ENCODE measurements at places on chromosomes 12 and 14.

GRCh38 chr12:32135967-32136366 is 29.3 kb downstream of the BICD1 start:
- no peak for DNase-seq

DNA sequence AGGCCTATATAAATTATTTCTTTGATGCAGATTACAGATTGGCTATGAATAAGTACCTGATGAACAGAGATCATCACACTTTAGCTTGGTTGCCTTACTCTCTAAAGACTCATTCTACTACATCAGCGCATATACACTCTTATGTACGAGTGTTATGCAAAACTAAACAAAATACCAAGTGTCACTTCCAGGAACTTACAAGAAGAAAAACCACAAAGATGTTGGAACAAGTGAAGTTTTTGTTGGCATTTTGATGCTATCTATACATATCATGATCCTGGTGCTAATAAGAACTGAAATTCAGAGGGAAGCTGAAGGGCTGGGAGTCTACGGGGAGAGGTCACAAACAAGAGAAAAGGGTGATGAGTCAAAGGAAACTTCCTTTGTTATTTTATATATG is 47.9 kb upstream of the CERS5 start:
- DNase-seq, result no peak

GRCh38 chr12:92953747-92954146 is 24.7 kb upstream of the EEA1 start:
- no peak for DNase-seq

DNA sequence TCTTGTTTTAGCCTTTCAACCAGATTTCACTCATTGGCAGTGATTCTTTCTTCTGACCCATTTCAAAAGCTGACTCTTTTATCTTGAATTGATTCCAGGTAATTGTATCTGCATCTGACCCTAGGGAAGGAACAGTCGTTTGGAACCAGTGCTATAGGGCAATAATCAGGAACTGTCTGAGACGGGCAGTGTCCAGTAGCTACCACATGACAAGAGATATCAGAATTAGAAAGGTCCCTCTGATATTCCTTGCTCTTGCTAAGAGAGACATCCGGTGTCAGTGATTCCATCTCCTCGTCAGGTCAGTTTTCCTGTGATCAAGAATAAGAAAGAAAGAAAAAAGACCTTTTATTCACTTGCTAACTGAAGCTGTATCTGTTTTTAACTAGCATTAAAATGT is 47.8 kb upstream of the PDE3A start:
- DNase-seq, result no peak

DNA sequence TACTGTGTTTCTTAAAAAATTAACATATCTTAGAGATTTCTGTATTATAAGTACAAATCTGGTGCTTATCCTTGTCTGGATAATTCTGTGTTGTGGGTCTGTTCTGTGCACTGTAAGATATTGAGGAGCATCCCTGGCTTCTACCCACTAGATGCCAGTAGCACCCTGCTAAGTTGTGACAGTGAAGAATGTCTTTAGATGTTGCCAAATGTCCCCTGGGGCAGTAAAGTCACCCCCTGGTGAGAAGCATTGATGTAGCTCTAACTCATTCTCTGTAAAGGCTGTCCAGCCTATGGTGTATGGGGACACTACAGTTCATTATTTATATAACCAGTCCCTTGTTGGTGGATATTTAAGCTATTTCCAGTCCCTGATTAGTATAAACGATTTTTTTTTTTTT is 31.4 kb downstream of the MAP1LC3B2 start:
- DNase-seq, result no peak

- DNase-seq, result no peak
These were observed 331 bp downstream of the NCKAP1L start for GRCh38 chr12:54497883-54498282.

DNA sequence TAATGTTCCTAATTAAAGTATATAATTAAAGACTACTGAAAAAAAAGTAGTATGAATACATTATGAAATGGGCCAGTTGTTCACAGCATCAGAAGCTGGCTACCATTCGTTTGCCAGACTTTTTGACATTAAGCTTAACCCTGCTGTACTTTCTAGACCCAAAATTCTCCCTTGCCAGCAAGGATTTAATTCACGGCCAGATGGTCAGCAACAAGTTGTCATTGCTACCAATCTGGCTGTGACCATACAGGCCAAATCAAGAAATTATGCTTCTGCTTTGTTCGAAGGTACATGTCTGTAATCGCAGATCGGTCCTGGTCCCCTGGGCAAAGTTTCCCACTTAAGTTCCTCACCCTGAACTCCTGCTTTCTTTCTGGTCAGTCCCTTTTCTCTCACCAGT is 217.7 kb upstream of the ATXN7L3B start:
- no peak for DNase-seq

DNA sequence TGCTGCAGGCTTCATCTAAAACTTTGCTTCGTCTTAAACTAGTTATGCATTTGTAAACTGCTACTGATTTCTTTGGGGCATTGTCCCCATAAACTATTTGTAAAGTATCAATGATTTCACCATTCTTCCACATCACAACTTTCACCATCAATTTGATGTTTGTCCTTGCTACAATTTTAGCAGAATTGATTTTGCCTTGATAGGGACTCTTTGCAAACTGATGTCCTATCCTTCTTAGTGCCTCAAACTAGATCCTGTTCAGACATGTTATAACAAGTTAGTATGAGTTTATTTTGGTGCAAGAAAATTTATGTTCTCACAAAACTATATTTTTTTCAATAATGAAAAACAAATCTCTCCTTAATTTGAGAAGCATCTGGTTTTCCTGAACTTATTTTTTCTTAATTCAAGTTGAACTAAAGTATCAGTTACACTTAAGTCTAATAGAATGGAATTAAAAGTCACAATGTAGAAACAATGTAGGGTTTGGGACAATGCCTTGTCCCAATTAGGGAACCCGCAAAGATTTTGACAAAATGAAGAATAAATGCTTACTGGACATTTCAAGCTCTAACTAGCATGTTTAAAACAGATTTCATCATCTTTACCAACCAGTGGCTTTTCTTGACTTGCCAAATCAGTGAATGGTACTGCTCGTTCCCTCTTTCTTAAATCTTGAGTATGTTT is 10.1 kb upstream of the ARID4A start:
- no peak for DNase-seq

DNA sequence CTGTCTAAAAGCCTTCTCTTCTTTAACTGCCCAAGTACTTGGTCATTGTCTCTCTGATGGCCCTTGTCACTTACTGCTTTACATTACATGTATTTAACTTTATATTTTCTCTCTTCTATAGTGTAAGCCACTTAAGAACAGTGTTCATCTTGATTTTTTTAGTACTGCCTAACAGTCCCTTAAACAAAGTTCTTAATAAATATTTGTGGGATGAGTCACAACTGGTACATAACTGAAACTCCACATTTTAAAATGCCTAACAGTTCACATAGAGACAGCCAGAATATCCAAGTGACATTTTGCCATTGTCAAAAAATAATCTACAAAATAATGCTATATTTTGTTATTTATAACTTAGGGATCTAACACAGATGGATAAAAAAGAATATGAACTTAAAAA is 146.6 kb downstream of the STXBP6 start:
- DNase-seq, result no peak

DNA sequence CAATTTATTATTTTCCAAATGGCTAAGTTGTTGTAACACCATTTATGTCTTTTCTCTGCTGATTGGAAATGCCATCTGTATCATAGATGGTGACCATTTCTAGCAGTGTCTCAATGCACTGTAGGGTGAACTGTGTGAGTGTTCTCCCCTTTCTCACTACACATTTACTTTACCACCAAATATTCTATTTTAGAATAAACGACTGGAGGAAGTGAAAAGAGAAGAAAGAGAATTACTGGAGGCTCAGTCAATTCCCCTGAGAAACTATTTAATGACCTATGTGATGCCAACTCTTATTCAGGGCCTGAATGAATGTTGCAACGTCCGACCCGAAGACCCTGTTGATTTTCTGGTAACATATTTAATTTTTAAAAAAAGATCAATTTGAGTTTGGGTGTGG is 15.5 kb upstream of the PAPOLA start:
- no peak for DNase-seq

DNA sequence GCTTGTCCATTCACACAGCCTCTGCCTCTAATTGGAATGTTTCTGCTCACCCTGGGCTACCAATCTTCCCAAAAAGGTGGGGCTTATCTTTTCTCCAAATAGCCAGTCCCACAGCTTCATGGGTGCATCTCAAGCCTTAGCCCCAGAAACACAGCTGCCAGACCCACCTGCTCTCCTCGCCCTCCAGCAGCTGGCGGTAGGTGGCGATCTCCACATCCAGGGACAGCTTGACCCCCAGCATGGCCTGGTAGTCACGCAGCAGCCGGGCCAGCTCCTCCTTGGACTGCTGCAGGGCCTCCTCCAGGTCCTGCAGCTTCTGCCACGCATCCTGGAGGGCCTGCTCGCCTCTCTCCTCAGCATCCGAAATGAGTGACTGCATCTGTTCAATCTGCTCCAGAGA is 11.1 kb downstream of the KRT77 start:
- DNase-seq, result no peak

Data from activated effector memory CD4-positive, alpha-beta T cell treated with anti-CD3 and anti-CD28 coated beads, Interleukin-2, amount 50 U/mL, for 16 hours (primary cell).